Activated gamma-delta T cell treated with Interleukin-2 at 50 U/mL for 16 hours (primary cell): ENCODE measurements at places on chromosomes 12 and 14.
A peak's percentile ranks its signal among the peaks of the same experiment; 100 is the strongest.

- no peak for DNase-seq
Measured at GRCh38 chr12:57737467-57738460, 778 bp downstream of the AGAP2 start.

- peak; percentile 57 for DNase-seq
Measured at GRCh38 chr12:31682136-31682962, 22.9 kb downstream of the ETFBKMT start.

- no peak for DNase-seq
Measured at GRCh38 chr12:110627500-110628195, 13.7 kb downstream of the TCTN1 start.

DNA sequence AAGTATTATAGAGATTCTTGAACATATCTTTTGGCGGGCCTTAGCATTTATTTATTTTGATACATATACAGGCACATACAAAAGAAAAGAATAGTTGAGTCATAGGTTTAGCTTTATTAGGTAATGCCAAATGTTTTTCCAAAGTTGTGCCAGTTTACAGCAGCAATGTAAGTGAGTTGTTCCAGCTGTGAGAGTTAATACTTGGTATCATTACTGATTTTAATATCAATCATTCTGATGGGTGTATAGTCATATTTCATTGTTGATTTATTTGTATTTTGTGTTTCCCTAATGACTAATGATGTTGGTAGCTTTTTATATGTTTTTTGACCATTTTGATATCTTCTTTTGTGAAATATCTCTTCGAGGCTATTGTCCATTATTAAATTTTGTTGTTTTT lies 122.4 kb downstream of the MIPOL1 start:
- no peak for DNase-seq

DNA sequence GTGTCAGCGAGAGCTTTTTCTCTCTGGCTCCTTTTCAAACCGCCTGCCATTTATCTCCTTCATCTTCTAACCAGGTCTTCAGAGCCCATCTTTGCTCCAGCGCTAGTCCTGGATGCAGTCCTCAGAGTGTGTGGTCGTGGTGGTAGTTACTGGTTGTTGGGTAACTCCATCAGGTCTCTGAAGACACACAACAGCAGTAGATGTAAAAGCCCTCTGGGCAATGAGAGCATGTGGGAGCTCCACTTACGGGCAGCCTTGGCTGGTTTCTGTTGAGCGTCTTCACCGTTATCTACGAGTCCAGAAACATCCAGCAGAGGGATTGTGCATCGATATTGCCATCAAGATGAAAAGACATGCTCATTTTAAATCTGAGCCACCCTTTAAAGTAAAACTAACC lies 61.2 kb downstream of the FBXL14 start:
- peak; percentile 19 for DNase-seq

- no peak for DNase-seq
Measured at GRCh38 chr12:93380480-93381121, 2.9 kb downstream of the NUDT4 start.

DNA sequence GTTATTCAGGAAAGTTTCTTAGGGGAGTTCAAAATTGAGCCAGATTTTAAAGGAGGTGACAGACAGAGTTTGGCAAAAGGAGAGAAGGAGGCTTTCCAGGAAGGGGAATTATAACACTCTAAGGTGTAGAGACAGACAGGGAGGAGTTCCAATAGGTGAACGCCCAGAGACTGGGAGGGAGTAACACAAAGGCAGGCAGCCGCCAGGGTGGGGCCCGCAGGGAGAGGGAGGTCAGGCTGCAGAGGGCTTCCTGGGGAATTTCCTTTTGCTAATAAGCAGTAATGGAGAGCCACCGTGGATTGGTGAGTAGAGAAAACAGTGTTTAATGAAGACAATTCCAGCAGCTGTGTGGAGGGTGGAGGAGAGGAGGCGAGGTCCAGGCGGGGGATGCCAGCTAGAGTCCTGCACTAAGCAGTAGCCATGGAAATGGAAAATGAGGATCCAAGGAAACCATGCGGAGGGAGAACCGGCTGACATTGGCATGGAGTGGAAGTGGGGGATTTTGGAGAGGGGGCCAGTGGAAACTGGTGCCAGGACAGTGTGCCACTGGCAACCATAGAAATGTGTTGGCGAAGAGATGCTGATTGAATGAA lies 22.2 kb downstream of the GRIN2B start:
- no peak for DNase-seq

- no peak for DNase-seq
Measured at GRCh38 chr14:97524589-97525319, 727.6 kb downstream of the VRK1 start.

DNA sequence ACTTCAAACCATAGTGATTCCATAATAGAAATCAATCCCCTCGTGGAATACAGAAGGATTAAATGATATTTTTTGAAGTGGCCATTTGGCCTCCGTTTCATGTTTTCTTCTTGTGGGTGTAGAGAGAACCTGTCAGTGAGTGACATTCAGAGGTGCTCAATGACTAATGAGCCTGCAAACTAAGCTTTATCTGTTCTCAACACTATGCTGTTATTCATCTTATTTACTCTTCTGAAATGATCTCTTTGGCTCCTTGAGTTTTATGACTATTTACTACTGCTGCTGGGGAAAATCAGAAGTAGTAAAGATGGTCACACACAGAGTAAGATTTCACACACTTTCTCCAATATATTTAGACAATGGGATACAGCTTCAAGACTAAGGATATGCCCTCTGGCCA lies 30.4 kb downstream of the ATP2B1 start:
- no peak for DNase-seq

GRCh38 chr12:93413064-93413463 lies 28.7 kb downstream of the UBE2N start:
- no peak for DNase-seq

GRCh38 chr12:57740656-57741412 lies 2.3 kb upstream of the AGAP2 start:
- DNase-seq = peak; percentile 83

- DNase-seq = no peak
Measured at GRCh38 chr12:402029-402389, 565 bp downstream of the CCDC77 start.

DNA sequence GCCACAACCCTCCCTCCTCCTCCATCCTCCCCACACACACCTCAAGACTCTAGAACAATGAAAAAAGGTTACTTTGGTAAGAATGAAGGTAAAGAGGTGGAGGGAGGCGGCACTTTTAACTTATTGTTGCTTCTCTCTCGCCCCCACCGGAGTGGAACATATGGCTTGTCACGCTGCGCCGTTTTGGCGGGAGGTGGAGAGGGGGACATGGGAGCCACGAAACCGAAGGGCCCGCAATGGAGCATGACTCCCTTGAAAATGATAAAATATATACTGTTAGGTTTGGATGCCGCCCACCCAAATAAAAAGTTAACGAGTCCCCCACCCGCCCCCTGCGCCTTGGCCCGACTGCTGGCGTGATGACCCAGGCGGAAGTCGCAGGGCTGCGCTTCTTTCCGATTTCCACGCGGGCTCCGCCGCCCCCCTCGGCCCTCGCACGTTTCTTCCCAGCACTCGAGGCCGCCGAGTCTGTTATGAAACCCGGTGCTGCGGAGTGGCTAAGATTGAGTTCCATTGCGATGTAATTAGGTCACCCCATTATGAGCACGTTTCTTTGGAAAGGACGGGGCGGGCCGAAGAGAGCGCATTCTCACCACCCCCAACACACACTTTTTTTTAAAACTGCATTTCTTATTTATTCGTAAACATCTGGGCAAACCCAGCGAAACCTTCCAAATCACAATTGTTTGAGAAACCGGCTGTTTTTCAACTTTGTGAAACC lies 1.4 kb upstream of the ZFP36L1 start:
- DNase-seq = peak; percentile 79

DNA sequence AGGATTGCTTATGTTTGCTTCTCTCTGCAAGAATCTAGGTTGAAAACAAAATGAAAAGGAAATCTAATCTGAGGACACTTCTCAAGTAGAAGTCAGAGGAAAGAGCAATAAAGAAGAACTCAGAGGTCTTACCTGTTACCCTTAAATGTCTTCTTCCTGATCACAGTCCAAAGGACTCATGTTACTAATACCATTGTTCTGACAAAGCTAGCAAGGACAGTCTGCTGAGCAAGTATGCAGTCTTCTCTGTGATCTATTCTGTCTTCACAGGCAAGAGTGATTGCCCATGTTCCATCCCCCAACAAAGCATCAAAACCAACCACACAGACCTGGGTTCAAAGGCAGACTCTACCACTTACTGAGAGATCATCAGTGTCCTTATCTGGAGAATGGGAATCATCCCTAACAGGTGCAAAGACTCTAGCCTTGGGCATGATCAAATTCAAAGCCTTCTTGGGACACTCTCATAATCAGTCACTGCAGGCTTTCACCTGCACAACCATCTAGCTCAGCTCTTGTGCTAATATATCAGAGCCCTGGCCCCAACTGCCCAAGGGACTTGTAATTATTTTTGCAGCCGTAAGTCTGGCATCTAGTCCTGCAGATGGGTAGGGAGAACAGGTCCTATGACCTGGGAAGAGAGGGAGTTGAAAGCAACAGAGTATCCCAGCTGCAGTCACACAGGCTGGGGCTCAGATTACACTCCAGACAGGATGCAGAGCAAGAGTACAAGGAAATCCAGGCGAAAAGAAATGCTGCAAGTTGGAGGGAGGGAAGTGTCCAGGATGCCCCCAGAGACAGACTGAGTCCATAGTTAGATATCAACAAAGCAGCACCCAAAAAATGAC lies 97.9 kb upstream of the NUDT4 start:
- DNase-seq = no peak

DNA sequence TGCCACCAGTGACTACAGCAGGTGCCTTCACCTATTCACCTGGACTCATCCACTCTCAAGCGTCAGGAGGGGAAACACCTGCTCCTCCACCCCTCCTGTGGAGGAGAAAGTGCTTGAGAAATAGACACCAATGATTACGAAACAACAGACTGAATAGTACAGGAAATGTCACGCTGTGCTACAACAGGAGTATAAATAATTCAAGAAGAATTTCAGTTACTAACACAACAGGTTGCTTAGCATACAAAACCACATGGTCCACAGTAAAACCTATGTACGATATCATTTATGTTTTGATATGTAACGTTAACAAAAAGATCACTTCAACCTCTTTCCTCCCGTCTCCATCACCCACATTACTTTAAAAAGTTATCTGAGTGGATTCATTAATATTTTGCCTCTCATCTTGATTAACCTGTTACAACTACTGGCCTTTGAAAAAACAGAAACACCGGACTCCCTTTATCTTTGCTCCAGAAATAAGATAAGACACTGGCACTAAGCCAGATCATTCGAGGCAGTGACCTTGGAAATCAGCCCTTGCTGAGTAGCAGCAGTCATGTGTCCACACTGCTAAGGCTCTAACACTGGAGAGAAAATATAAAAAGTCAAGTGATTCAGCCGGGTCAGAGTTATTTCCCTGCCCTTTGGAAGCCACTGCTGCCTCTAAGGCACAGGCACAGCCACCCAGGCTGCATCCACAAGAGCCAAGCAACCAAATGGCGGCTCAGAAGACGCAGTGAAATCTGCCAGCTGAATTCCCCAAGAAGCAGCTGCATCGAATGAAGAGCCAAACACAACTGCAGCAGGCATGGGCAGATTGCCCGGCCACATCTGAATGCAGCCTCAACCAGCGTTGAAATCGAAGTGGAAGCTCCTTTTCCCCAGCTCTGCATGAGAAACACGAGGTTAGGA lies 40.9 kb downstream of the NT5DC3 start:
- no peak for DNase-seq

GRCh38 chr12:131108177-131108955 lies 154.7 kb downstream of the ADGRD1 start:
- no peak for DNase-seq

GRCh38 chr12:95774311-95775045 lies 16.1 kb downstream of the NTN4 start:
- no peak for DNase-seq

DNA sequence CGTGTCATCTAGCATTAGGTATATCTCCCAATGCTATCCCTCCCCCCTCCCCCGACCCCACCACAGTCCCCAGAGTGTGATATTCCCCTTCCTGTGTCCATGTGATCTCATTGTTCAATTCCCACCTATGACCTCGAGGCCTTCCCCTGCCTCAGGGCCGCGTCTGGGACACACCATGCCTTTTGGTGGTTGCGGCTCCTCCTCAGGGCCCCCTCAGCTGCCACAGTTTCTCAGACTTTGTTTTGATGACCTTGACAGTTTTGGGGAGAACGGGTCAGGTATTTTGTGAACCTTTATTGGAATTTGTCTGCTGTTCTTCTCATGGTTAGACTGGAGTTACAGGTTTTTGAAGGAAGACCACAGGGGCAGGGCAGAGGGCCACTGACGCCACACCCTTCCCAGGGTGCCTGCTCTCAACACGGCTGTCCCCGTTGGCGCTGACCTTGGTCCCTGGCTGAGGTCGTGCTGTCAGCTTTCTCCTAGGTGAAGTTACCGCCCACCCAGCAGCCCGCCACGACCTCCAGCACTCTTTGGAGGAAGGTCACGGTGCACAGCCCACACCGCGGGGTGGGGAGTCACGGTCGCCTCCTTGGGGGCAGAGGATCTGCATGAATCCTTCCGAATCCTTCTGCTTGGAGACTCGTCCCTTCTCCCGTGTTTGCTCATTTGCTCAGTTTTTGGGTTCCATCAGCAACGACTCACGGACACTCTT lies 130.5 kb downstream of the KIF26A start:
- no peak for DNase-seq
